ENCODE measurements at places on chromosomes 16 and 17.

DNA sequence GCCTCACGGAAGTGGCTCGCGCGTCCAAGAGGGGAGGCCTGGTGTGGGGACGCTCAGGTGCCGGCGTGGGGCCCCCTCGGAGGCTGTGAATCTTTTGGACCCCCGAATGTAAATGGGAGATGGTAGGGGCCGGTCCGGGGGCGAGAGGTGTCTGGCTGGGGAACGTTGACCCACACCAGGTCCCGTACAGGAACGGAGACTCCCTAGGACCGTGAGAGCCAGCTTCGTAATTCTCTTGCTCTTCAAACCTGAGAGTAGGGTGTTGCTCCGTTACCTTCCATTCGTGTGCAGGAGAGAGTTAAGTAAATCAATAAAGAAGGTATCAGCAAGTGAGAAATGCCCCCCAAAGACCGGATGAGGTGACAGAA, 481 bp downstream of the LYRM1 start:
- peaks cover 52% of the 10 kb centered on the region for H3K4me1 ChIP-seq
- no peaks in the 10 kb centered on the region for H3K27me3 ChIP-seq
- H3K4me3 ChIP-seq: peak overlapping the region; percentile 63
- H3K27ac ChIP-seq: peak overlapping the region; percentile 99
- peaks cover 11% of the 10 kb centered on the region for H3K36me3 ChIP-seq

DNA sequence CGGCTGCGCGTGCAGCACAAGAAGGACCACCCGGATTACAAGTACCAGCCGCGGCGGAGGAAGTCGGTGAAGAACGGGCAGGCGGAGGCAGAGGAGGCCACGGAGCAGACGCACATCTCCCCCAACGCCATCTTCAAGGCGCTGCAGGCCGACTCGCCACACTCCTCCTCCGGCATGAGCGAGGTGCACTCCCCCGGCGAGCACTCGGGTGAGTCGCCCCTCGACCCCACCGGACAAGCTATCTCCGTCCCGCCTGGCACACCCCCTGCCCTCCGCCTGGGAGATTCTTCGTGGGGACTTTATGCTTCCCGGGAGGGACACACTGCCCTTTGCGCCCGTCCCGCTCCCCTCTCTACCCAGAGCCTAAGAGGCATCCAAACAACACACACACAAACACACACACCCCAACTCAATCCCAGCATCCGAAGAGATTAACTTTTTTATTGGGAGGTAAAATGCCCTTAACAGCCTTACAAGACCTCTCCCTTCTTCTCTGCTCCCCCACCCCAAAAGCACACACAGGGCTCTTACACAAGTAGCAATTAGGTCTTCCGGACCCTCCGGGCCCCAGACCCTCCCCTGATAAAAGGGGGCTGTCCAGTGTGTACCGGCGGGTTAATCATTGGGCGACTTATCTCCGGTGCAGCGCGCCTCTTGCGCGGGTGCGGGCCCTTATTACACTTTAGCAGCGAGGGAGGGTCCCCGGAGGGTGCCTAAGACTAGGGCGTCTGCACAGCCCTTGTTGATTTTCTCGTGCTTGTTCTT, 2.1 kb downstream of the SOX9 start:
- no peak overlapping the region for H3K27ac ChIP-seq
- H3K4me3 ChIP-seq: peak overlapping the region; percentile 53
- ATAC-seq: no peak
- H3K36me3 ChIP-seq: no peaks in the 10 kb centered on the region
- peaks cover 84% of the 10 kb centered on the region for H3K27me3 ChIP-seq

- no peaks in the 10 kb centered on the region for H3K27me3 ChIP-seq
- no peak overlapping the region for H3K4me3 ChIP-seq
- ATAC-seq: no peak
- no peaks in the 10 kb centered on the region for H3K36me3 ChIP-seq
These were observed 293.8 kb upstream of the AXIN2 start for GRCh38 chr17:65855245-65855644.

- no peak overlapping the region for H3K27ac ChIP-seq
- H3K4me3 ChIP-seq: no peak overlapping the region
- no peak for ATAC-seq
- H3K27me3 ChIP-seq: peaks cover 12% of the 10 kb centered on the region
- H3K4me1 ChIP-seq: no peaks in the 10 kb centered on the region
These were observed 23.3 kb upstream of the SDR42E2 start for GRCh38 chr16:22139008-22139407.

DNA sequence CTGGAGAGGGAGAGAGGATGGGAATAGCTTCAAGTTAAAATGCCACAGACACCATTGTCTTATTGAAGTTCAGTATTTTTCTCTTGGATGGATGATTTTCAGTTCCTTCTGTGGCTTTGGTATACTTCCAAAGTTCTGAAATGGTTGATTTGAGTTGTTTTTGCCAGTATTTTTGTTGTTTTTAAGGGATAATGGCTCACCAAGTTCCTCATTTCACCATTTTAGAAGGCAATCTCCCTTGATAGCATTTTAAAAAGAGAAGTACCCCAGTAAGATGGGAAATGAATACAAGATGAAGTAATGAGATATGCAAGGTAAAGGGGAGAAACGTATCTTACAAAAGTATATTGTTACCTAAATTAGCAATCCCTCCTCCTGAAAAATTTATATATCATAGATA, 18.5 kb upstream of the SPDYE4 start:
- no peaks in the 10 kb centered on the region for H3K36me3 ChIP-seq
- peaks cover 4% of the 10 kb centered on the region for H3K27me3 ChIP-seq
- no peak for ATAC-seq
- no peak overlapping the region for H3K4me3 ChIP-seq

DNA sequence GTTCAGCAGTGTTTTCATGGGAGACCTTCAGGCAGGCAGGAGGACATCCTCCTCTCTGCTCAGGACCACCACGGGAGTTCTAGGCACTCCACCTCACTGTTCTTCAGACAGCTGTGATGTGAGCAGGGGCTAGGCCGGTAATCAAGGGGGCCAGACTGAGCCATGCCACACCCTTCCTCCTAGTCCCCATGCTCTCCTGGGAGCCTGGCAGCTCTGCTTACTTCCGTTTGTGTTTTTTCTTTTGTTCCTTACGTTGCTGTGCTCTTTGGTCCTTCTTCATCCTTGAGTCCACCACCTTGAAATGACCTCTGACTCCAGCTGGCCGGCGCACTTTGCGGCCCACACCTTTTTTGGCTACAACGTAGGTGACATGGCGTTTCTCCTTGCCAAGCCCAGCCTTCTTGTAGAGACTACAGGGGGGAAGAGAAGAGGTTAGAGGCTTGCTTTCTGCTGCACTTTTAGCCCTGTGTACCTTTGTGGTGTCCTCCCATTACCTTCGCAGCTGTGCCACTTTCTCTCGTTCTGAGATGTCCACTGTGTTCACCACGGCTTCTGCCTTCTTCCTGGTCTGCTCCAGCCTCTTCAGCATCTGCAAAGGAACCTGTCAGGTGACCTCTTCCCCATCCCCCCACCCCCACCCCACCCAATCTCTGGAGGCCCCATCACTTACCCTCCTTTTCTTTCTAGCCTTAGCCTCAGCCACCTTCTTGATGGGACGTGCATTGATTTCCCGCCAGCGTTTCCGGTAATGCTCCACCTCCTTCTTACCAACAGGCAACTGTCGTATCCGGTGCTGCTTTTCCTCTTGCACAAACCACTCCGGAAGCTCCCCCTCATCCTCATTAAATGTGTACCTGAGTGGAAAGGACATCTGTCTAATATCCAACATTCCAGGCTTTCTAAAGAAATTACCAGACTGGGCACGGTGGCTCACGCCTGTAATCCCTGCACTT, 7.4 kb upstream of the PSMC5 start:
- H3K4me1 ChIP-seq: no peaks in the 10 kb centered on the region
- no peaks in the 10 kb centered on the region for H3K27me3 ChIP-seq
- H3K36me3 ChIP-seq: peaks cover 100% of the 10 kb centered on the region
- no peak overlapping the region for H3K27ac ChIP-seq
- no peak for ATAC-seq
- no peak overlapping the region for H3K4me3 ChIP-seq

- H3K4me1 ChIP-seq: no peaks in the 10 kb centered on the region
These were observed 45.5 kb upstream of the RBBP6 start for GRCh38 chr16:24493821-24494220.

GRCh38 chr16:60206516-60206915, 1472.4 kb upstream of the GOT2 start:
- H3K4me3 ChIP-seq: no peak overlapping the region
- H3K27me3 ChIP-seq: no peaks in the 10 kb centered on the region
- H3K4me1 ChIP-seq: no peaks in the 10 kb centered on the region

GRCh38 chr16:70692130-70692872, 6.4 kb upstream of the MTSS2 start:
- H3K27ac ChIP-seq: peak overlapping the region; percentile 97
- H3K36me3 ChIP-seq: no peaks in the 10 kb centered on the region
- H3K27me3 ChIP-seq: no peaks in the 10 kb centered on the region
- H3K4me1 ChIP-seq: peaks cover 100% of the 10 kb centered on the region
- no peak overlapping the region for H3K4me3 ChIP-seq

- no peaks in the 10 kb centered on the region for H3K4me1 ChIP-seq
- H3K27me3 ChIP-seq: no peaks in the 10 kb centered on the region
- no peak overlapping the region for H3K4me3 ChIP-seq
- no peak for ATAC-seq
- H3K36me3 ChIP-seq: no peaks in the 10 kb centered on the region
- no peak overlapping the region for H3K27ac ChIP-seq
These were observed 289.8 kb downstream of the CEP112 start for GRCh38 chr17:65902155-65902554.

DNA sequence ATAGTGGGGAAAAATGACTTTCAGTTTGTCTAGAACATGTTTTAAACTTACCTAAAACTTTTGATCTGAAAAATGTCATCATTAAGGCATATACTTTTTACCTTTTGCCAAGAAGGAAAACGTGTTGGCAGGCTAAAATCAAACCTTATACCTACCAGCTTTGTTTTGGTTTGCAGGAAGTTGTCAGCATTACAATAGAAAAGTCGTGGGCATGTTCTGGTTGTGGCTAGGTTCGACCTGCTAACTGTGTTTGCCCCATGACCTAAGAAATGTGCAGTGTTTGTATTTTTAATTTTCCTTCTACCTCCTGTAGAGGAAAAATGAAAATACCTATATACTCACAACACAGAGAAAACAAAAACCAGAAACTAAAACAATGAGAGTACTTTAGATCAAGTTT, 13.0 kb downstream of the SKAP1 start:
- peaks cover 52% of the 10 kb centered on the region for H3K27me3 ChIP-seq
- no peaks in the 10 kb centered on the region for H3K4me1 ChIP-seq
- no peak overlapping the region for H3K27ac ChIP-seq
- H3K36me3 ChIP-seq: no peaks in the 10 kb centered on the region
- no peak for ATAC-seq

- H3K36me3 ChIP-seq: peaks cover 15% of the 10 kb centered on the region
- H3K4me3 ChIP-seq: peak overlapping the region; percentile 80
- H3K27me3 ChIP-seq: no peaks in the 10 kb centered on the region
- H3K4me1 ChIP-seq: no peaks in the 10 kb centered on the region
These were observed 861 bp downstream of the RAB11FIP3 start for GRCh38 chr16:426115-426905.

DNA sequence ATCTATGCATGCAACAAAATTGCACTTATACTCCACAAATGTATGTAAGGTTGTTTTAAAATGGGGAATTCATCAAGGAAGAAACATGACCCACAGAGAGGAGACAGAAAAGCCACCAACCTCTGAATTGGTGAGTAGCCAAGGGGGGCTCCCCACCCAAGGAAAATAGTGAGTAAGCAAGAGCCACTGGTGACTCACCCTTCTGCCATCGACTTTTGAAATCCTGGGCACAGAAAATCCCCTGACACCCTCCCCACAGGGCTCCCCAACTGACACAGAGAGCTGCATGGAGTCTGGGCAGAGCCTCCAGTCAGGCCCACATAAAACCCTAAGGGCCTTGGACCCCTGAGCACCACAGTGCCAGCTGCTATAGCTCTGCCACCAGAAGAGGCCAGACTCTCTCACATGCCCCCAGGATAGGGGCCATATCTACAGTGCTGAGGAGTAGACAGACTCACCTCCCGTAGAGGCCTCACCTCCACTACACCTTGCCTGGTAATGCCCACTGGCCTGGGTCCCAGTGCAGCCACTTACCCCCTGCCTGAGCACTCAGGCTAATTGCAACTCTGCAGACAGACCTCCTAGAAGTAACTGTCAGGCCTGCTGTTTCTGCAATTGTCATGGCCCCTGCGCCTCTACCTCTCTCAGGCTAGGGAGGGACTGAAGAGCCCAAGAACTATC, 244.7 kb upstream of the WSB1 start:
- H3K36me3 ChIP-seq: no peaks in the 10 kb centered on the region
- no peaks in the 10 kb centered on the region for H3K4me1 ChIP-seq
- no peak overlapping the region for H3K4me3 ChIP-seq
- no peak for ATAC-seq
- H3K27me3 ChIP-seq: no peaks in the 10 kb centered on the region
- no peak overlapping the region for H3K27ac ChIP-seq

DNA sequence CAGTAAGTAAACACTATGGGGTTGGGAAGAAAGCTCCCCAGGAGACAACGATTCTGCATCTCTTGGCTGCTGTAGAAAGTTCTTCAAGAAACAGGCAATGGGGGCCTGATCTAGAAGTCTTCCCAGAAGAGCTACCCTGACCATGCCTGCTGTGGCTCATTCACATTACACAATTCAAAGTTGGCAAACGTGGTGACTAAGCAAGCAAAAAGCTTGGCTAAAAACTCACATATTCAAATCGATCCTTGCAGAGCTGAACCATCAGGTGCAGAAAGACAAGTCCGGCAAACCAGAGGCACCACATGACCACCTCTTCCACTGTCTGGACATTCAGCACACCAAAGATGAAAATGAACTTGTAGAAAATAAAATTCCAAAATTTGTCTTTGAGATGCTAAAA, 16.1 kb downstream of the AMFR start:
- no peaks in the 10 kb centered on the region for H3K27me3 ChIP-seq
- H3K4me3 ChIP-seq: no peak overlapping the region
- ATAC-seq: no peak
- peaks cover 82% of the 10 kb centered on the region for H3K36me3 ChIP-seq
- no peak overlapping the region for H3K27ac ChIP-seq

- ATAC-seq: no peak
- H3K27me3 ChIP-seq: no peaks in the 10 kb centered on the region
- H3K4me3 ChIP-seq: no peak overlapping the region
- no peaks in the 10 kb centered on the region for H3K36me3 ChIP-seq
These were observed 2.8 kb downstream of the SF3B3 start for GRCh38 chr16:70526403-70526802.

- no peak for ATAC-seq
- peaks cover 5% of the 10 kb centered on the region for H3K4me1 ChIP-seq
- no peak overlapping the region for H3K4me3 ChIP-seq
- peaks cover 63% of the 10 kb centered on the region for H3K27me3 ChIP-seq
- H3K27ac ChIP-seq: no peak overlapping the region
- no peaks in the 10 kb centered on the region for H3K36me3 ChIP-seq
These were observed 11.3 kb downstream of the PRSS22 start for GRCh38 chr16:2846511-2847310.

- H3K27ac ChIP-seq: peak overlapping the region; percentile 98
- H3K4me1 ChIP-seq: peaks cover 55% of the 10 kb centered on the region
- ATAC-seq: no peak
- H3K36me3 ChIP-seq: no peaks in the 10 kb centered on the region
- H3K4me3 ChIP-seq: peak overlapping the region; percentile 84
These were observed 1.2 kb upstream of the CBX4 start for GRCh38 chr17:79840269-79840988.

All from gastroesophageal sphincter (tissue), 4 donors.